Skin of body (tissue), 3 donors: ENCODE measurements at places on chromosomes 3 and 15. TPM values are rescaled to one million over a fixed set of nuclear protein-coding genes. Genes with fewer than 3 reads are reported as not detected.

DNA sequence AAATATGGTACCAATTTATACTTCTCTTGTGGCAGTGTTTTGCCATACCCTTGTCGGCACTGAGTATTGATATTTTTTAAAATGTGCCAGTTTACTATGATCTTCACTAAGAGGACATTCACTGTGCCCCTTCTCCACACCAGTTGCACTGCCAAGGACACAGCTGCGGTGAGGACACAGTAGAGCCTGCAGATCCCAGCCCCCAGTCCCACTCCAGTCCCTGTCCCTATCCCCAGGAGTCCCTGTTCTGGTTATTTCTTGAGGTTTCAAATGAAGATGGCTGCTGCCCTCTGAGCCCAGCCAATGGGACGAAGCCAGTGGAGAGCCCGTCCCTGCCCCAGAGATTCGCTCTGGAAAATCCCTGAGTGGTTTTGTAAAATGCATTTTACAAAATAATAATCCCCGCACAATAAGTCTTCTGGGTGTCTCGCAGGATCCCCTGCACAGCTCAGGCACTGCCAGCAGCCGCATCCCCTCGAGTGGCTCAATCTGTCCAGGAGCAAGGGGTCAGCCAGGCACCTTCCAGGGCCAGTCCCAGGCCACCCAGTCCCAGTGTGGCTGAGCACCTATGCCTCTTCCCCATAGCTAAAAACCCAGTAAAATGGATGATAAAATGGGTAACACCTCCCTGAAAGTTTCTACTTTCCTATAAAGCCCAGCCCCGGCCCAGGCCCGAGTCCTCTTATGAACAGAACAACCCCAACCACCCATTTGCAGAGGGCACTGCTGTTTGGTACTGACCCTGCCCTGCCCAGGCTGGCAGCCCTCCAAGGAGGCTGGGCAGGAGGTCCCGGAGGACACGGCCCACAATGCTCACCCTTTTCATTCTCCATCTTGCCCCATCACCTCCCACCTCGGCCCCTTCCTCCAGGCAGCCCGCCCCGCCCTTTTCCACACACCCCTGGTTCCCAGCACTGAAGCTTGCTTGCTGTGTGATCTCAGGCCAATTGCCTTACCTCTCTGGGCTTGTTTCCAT is 91.1 kb downstream of the VGLL4 start:
- no peak for DNase-seq

GRCh38 chr15:97072545-97072944 is 742.0 kb downstream of the NR2F2 start:
- DNase-seq, result no peak

DNA sequence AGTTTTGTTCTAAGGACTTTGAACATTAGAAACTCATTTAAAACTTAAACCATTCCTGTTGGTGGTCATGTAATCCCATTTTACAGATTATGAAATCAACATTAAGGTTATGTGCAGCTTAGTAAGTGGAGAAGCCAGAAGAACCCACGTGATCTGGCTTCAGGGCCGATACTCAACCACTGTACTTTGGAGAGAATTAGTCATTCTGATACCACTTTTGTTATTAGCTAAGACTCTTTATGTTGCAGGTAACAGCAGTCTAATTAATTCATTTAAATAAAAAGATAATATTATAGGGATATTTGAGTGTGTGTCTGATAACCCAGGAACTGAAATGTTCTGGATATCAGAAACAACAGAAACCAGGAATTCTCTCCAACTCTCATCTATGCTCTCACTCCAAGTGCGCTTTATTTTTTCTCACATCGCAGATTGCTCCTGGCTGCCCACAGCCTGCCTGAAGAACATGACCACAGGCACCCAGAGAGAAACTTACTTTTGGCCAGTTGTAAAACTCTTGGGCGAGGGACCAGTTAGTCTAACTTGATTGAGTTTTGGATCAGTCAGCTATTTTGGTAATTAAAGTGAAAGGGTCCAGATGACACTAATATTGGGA is 25.2 kb downstream of the UBE2E1 start:
- DNase-seq, result no peak

FURIN gene
- 26.9 TPM for total RNA-seq

DNA sequence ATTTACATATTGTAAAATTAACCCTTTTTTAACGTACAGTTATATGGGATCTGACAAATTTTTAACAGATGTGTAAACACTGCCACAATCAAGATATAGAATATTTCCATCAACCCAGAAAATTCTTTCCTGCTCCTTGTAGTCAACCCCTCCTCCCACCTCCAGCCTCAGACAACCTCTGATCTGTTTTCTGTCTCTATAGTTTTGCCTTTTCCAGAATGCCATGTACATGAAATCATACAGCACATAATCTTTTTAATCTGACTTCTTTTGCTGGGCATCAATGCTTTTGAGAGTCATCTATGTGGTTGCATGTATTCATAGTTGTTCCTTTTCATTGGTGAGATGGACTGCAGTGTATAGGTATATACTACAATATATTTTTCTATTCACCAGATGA is 153.0 kb downstream of the SMAD6 start:
- no peak for DNase-seq

DNA sequence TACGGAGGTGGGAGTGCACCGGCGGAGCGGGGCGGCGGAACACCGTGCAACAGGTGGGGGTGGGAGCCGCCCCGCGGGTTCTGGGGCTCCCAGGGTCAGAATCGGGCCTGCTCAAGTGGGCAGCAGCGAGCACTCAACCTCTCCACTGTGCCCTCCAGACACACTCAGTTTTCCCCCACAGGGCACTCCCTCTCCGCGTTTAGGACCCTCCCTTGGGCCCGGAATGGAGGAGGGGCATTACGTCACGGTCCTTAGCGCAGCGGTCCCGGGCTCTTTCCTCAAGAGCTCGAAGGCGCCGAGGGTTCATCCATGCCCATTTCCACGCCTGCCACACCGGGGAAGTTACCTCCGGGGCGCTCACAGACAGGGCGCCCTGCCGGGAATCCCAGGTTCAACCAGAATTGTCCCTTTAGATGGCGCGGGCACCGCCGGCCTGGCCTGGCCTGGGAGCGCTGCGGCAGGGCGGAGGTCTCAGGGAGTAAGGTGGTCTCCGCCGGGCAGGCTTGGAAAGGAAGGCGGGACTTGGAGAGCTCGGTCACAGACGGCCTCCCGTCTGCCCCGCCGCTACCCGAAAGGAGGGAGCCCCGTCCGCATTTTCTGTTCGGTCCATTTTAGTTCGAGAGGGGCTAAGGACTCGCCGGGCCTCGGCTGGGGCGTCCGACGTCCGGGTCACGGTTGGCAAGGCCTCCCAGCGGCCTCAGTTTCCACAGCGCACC is 5.1 kb downstream of the RNU6-1 start:
- DNase-seq, result no peak

DNA sequence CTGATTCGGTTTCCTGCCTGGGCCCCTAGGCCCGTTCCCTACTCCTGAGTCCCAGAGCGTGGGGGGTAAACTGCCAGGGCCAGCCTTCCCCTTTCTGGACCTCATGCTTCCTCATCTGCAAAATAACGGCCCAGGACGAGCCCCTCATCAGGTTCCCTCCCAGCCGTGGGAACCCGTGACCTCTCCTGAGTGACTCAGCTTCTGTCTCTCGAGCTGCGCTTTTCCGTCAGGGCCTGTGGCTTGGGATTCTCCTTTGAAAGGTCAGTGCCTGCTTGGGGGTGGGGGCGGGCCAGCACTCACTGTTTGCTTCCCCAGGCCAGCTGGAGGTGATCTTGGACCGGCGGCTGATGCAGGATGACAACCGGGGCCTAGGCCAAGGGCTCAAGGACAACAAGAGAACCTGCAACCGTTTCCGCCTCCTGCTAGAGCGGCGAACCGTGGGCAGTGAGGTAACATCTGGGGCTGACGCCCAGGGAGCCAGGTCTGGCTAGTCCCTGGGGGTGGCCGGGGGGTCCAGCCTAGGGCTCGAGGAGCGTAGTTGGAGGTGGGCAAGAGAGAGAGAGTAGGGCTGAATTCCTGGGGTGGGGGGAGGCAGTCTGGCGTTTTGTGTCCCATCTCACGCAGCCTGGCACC is 12.8 kb downstream of the MAN2A2 start:
- DNase-seq, result no peak

RPL14 gene
- total RNA-seq, result 287 TPM

LTK gene
- total RNA-seq, result 0.69 TPM
